ENCODE measurements at places on chromosomes 13 and 19. TPM values are rescaled to one million over a fixed set of nuclear protein-coding genes. Genes with fewer than 3 reads are reported as not detected.
A peak's percentile ranks its signal among the peaks of the same experiment; 100 is the strongest.

Gene NR2F6
- 44.2 TPM for total RNA-seq

DNA sequence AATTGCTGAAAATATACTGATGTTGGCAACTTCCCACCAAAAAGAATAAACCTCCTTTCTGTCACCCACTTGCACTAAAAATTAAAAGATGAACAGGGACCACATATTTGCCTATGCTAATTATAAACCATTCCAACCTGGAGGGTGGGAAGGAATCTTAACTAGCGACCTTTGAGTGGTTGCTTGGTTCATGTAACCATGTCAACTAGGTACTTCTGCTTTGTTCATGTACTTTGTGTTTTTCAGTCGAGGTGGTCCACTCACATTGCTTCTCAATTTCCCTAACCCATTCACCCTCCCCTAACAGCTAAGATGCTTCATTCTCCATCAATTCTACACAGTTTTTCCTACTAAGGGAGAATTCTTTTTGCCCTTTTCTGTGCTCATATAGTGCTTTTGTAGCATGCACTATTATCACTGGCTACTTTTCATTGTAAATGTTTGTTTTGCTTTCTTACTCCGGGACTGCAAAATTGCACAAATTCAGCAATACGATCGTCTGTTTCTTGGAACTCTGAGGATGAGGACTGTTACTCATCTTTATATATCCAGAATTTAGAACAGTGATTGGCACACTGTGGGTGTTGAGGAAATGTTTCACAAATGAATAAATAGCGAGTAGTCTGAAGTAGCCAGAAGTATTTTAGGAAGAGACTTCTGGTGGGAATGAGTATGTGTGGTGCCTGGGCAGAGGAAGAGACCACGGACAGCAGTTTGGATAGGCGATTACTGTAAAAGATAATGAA, 187.5 kb downstream of the GPC6 start:
- H3K27ac ChIP-seq = peak overlapping the region; percentile 80
- no peaks in the 10 kb centered on the region for H3K36me3 ChIP-seq
- peaks cover 40% of the 10 kb centered on the region for H3K4me1 ChIP-seq
- peak overlapping the region; percentile 36 for H3K4me3 ChIP-seq

DNA sequence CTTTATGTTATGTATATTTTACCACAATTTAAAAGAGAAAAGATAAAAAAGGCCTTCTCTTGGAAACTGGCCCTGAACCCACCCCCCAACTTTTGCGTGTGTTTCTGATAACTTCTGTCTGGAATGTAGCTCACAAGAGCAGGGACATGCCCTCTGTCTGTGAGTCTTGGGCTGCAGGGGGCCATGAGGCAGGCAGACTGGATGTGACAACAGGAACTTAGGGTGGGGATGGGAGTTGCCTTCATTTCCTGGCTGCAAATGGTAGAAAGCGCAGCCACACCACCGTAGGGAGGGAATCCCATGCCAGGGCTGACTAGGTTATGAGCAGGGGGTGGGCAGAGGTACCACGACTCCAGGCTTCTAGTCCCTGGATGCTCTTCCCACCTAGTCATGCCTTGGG, 21.9 kb downstream of the CILP2 start:
- no peaks in the 10 kb centered on the region for H3K27me3 ChIP-seq
- H3K4me3 ChIP-seq = no peak overlapping the region
- H3K27ac ChIP-seq = no peak overlapping the region

Gene STARD13
- 64.8 TPM for total RNA-seq

DNA sequence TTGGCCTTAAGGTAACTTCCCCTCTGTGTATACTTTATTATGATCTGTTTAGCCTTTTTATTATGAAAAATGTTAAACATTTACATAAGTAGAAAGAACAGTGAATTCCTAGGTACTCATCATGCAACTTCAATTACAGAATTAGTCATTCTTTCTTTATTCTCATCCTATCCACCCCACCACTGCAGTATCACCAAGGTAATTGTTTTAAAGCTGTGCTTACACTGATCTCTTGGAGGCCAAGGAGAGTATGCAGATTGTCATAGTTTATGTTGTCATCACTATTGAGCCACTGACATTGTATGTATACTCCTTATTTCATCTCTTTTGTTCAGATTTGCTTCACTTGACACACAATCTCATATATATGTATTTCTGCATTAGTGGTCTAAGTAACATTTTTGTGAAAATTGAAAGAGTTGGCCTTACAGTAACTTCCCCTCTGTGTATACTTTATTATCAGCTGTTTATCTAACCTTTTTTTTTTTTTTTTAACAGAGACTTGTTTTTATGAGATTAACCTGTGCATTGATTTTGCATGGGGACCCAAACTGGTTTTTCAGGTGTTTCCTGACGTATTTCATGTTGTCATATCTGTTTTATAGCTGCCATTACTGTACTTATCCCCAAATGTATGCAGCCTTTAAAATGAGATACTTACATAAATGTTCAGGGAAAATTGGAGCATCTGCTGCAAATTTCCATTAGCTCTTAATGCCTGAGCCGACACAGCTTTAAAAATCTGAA, 4.5 kb downstream of the ZNF507 start:
- peaks cover 44% of the 10 kb centered on the region for H3K4me1 ChIP-seq
- no peak for DNase-seq
- no peak overlapping the region for H3K4me3 ChIP-seq

DNA sequence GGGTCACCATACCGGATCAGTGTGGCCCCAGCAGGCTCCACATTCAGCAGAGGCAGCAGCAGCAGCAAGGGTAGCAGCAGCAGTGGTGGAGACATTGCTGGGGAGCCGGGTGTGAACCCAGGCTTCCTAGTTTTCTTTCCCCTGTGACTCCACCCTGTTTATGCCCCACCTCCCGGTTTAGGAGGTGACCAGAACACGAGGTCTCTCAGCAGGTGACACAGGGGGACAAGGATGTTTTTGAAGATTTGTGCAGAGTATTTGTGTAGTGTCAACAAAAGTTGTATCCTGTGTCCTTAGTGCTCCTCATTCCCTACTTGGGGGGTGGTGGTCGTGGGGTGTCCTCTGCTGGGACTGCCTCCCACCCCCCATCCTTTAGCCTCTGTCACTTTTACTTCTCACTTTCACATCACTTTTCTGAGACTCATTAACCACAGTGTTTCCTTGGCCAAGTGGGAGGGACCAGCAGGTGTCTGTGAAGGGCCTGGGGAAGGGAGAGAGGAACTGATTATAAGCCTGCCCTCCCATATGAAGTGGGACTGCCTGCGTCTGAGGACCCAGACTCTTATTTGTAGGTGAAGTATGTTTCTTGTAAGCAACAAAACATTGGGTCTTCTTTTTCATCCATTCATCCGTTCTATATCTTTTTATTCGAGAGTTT, 15.6 kb upstream of the KCNC3 start:
- H3K27ac ChIP-seq = no peak overlapping the region
- H3K4me3 ChIP-seq = no peak overlapping the region
- no peak for DNase-seq
- no peaks in the 10 kb centered on the region for H3K4me1 ChIP-seq

Gene ZNF69
- 11.9 TPM for total RNA-seq

DNA sequence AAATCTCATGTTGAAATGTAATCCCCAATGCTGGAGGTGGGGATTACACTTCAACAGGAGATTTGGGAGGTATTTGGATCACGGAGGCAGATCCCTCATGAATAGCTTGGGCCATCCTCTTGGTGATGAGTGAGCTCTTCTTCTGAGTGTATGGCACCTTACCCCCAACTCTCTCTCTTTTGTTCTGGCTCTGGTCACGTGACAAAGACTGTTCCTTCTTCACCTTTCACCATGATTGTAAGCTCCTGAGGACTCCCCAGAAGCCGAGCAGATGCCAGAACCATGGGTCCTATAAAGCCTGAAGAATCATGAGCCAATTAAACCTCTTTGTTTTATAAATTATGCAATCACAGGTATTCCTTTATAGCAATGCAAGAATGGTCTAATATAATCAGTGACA, 684.2 kb downstream of the LIG4 start:
- H3K36me3 ChIP-seq = no peaks in the 10 kb centered on the region
- H3K4me1 ChIP-seq = peaks cover 12% of the 10 kb centered on the region
- no peak overlapping the region for H3K4me3 ChIP-seq
- no peaks in the 10 kb centered on the region for H3K27me3 ChIP-seq

Measured in osteocyte (in vitro differentiated cells).